ENCODE measurements at places on chromosomes 16 and 17.
A peak's percentile ranks its signal among the peaks of the same experiment; 100 is the strongest.

GRCh38 chr17:76262732-76263344 lies 2.3 kb upstream of the UBALD2 start:
- H3K4me3 ChIP-seq: no peak overlapping the region
- peaks cover 25% of the 10 kb centered on the region for H3K4me1 ChIP-seq
- peak; percentile 69 for DNase-seq
- no peaks in the 10 kb centered on the region for H3K27me3 ChIP-seq
- H3K36me3 ChIP-seq: no peaks in the 10 kb centered on the region
- H3K27ac ChIP-seq: peak overlapping the region; percentile 63

- H3K4me1 ChIP-seq: peaks cover 11% of the 10 kb centered on the region
- H3K36me3 ChIP-seq: no peaks in the 10 kb centered on the region
- H3K27ac ChIP-seq: peak overlapping the region; percentile 86
- no peak overlapping the region for H3K4me3 ChIP-seq
These were observed 4.6 kb upstream of the ZFHX3 start for GRCh38 chr16:73052576-73052975.

DNA sequence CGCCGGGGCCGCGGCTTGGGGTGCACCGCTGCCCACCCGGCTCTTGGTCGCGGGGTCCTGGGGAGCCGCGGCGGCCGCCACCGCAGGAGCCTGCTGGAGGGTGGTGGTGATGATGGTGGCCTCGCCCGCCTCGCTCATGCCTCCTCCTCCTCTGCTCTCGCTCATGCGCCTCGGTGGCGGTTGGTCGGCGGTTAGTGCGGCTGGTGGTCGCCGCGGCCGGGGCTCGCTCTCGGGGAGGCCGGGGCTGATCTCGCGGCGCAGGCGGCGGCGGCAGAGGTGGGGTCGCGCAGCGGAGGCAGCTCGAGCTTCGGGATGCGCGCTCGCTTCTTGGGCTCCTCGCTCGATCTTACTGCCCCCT lies 41.6 kb downstream of the AHSP start:
- no peaks in the 10 kb centered on the region for H3K36me3 ChIP-seq
- no peak overlapping the region for H3K27ac ChIP-seq
- H3K27me3 ChIP-seq: peaks cover 3% of the 10 kb centered on the region
- no peaks in the 10 kb centered on the region for H3K4me1 ChIP-seq
- DNase-seq: peak; percentile 14

GRCh38 chr16:30535106-30535776 lies 583 bp upstream of the ZNF747 start:
- peaks cover 6% of the 10 kb centered on the region for H3K4me1 ChIP-seq
- no peak for DNase-seq
- no peaks in the 10 kb centered on the region for H3K27me3 ChIP-seq
- H3K36me3 ChIP-seq: peaks cover 6% of the 10 kb centered on the region
- peak overlapping the region; percentile 99 for H3K4me3 ChIP-seq

- no peak overlapping the region for H3K4me3 ChIP-seq
- no peaks in the 10 kb centered on the region for H3K4me1 ChIP-seq
- peaks cover 50% of the 10 kb centered on the region for H3K36me3 ChIP-seq
- H3K27ac ChIP-seq: no peak overlapping the region
These were observed 110.6 kb upstream of the PLCG2 start for GRCh38 chr16:81668243-81669097.

DNA sequence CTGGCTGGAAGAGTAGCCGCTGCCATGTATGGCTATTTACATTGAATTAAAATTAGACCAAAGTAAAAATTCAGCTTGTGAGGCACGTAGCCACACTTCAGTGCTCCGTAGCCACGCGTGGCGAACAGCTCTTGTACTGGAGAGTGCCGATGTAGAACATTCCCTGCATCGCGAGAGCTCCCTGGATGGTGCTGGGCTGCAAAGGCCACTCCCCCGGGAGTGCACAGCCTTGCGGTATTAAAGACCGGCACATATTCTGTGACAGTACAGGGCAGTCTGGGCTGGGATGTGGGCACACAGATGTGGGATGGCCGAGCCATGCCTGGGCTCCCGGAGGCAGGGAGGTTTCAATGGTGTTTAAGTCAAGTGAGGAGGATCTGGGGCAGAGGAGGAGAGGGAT lies 102.2 kb downstream of the CMIP start:
- peaks cover 58% of the 10 kb centered on the region for H3K4me1 ChIP-seq
- H3K27ac ChIP-seq: peak overlapping the region; percentile 38
- peak; percentile 87 for DNase-seq
- no peak overlapping the region for H3K4me3 ChIP-seq

DNA sequence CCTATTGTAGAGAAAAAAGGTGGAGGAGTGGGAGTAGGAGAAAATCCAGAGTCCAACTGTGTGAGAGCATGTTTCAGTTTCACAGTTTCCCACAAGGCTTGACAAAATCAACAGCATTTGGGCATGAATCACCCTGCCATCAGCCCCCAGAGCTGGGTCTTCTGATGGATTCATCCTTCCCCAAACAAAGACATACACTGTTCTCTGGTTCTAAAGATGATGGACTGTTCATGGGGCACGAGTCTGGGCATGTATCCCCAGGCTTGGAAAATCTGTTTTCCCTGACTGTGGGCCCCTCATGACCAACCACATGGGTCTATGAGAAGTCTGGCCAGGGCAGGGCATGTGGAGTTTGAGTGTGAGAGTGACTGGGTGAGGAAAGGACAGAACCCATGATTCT lies 210.4 kb upstream of the IRX5 start:
- DNase-seq: no peak
- no peaks in the 10 kb centered on the region for H3K36me3 ChIP-seq
- no peak overlapping the region for H3K27ac ChIP-seq
- H3K4me1 ChIP-seq: no peaks in the 10 kb centered on the region
- H3K4me3 ChIP-seq: no peak overlapping the region
- no peaks in the 10 kb centered on the region for H3K27me3 ChIP-seq

DNA sequence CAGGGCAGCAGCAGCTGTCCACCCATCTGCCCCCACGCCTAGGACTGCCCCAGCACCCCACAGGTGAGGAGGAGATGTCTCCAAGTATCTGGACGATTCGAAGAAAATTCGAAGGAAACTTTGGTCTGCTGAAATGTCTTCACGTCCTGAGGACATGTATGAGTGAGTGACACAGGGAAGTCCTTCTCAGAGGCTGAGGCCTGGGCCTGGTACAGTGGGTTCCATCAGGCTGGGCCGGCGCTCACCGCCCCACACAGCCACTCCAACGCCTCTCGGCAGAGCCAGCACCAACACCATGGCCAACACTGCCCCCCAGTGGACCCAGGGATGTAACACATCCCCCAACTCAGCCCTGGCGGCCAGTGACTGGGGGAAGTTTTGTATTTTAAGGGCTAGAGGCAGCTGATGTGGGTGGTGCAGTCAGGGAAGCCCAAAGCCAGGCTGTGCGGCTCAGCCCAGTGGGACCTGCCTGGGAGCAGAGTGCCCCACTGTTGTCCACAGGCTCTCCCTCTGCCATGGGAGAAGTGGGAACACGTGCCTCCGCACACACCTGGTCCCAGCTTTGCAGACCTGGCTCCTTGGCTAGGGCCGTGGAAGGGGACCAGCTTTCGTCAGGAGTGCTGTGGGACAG lies 55.8 kb upstream of the FASN start:
- H3K27me3 ChIP-seq: no peaks in the 10 kb centered on the region
- H3K36me3 ChIP-seq: no peaks in the 10 kb centered on the region
- H3K4me1 ChIP-seq: no peaks in the 10 kb centered on the region
- H3K27ac ChIP-seq: no peak overlapping the region

DNA sequence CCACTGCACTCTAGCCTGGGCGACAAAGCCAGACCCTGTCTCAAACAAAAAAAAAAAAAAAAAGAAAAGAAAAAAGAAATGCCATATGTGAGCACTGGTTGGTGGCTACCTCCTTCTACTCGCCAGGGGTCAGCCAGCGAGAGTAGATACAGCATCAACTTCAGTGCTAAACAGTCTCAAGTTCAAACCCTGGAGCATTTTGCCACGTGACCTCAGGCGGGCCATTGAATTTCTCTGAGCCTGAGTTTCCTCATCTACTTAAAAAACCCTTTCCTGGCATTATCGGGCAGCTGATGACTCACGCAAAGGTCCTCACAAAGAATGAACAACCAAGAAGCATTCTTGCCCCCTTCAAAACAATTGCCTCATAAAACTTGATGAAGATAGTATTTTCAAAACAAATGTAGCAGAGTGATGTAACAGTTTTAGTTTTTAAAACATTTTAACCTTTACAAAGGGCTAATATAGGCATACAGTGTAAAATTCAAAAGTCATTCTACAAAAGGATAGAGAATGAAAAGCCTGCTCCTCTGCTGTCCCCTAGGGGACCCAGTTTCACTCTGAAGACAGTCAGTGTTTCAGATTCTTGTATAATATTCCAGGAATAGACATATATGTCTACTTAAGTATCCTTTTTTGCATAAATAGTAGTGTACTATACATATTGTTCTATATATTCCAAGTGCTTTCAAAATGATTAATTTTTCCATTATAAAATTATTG lies 28.4 kb downstream of the DNAH2 start:
- H3K36me3 ChIP-seq: no peaks in the 10 kb centered on the region
- DNase-seq: no peak
- H3K4me3 ChIP-seq: no peak overlapping the region
- no peaks in the 10 kb centered on the region for H3K27me3 ChIP-seq

GRCh38 chr17:47301161-47301560 lies 22.6 kb upstream of the EFCAB13 start:
- no peaks in the 10 kb centered on the region for H3K27me3 ChIP-seq
- no peak overlapping the region for H3K4me3 ChIP-seq
- H3K4me1 ChIP-seq: peaks cover 13% of the 10 kb centered on the region

DNA sequence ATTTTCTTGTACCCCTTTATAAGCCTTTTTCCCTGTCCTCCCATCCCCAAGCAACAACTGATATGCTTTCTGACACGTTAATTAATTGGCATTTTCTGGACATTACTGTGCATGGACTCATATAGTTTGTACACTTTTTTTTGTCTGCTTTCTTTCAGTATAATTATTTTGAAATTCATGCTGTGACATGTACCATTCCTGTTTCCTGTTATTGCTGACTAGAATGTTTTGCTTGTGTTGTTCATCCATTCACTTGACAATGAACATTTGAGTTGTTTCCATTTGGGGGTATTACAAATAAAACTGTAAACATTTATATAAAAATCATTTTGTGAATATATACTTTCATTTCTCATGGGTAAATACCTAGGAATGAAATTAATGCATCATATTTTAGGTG lies 50.6 kb downstream of the RBBP6 start:
- H3K4me3 ChIP-seq: no peak overlapping the region
- no peak overlapping the region for H3K27ac ChIP-seq
- H3K4me1 ChIP-seq: no peaks in the 10 kb centered on the region
- no peaks in the 10 kb centered on the region for H3K36me3 ChIP-seq

- H3K4me3 ChIP-seq: no peak overlapping the region
- no peaks in the 10 kb centered on the region for H3K27me3 ChIP-seq
- no peak for DNase-seq
These were observed 29.9 kb upstream of the PAFAH1B1 start for GRCh38 chr17:2563543-2563942.

- H3K27ac ChIP-seq: no peak overlapping the region
- no peak for DNase-seq
- H3K4me1 ChIP-seq: no peaks in the 10 kb centered on the region
- H3K36me3 ChIP-seq: no peaks in the 10 kb centered on the region
- no peak overlapping the region for H3K4me3 ChIP-seq
These were observed 290.5 kb upstream of the FOXF1 start for GRCh38 chr16:86219655-86220445.

- H3K27me3 ChIP-seq: no peaks in the 10 kb centered on the region
- no peak overlapping the region for H3K4me3 ChIP-seq
- no peak for DNase-seq
- no peaks in the 10 kb centered on the region for H3K4me1 ChIP-seq
- H3K36me3 ChIP-seq: no peaks in the 10 kb centered on the region
These were observed 67.0 kb downstream of the CLEC16A start for GRCh38 chr16:11011326-11011725.

GRCh38 chr16:88991813-88992350 lies 14.9 kb upstream of the CBFA2T3 start:
- no peaks in the 10 kb centered on the region for H3K27me3 ChIP-seq
- no peaks in the 10 kb centered on the region for H3K36me3 ChIP-seq
- no peaks in the 10 kb centered on the region for H3K4me1 ChIP-seq

DNA sequence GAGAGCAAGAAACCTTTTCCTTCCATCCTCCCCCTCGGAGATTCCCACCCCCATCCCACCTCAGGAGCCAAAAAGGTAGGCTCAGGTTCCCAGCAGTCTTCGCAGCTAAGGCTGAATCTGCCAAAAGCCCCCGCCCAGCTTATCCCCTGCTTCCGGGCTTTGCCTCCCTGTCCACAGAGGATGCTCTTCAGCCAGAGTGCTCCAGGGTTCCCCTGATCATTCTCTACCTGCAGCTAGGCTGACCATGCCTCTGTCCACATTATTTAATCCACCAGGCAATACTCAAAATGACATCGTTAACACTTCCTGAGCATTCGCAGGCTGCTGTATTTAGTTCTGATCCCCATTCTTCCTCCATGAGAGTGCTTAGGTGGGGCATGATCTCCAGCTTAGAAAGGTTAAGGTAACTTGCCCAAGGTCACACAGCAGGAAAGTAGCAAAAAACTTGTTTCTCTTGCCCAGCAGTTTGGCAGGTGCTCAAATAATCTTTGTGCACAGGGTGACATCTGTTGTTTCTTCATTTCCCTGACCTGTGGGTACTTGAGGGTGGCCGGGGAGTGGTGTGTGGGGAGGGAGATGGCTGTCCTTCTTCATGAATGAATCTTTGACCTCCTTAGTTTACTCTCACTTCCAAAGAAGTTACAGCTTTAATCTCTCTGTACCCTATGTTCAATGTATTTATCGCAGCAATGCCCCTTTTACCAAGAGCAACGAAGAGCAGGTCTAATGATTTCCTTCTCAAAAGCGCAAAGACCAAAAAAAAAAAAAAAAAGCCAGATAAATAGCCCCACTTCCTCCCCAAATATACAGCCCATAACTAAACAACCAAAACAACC lies 848 bp upstream of the TBKBP1 start:
- H3K4me3 ChIP-seq: peak overlapping the region; percentile 48
- DNase-seq: peak; percentile 35
